ENCODE measurements at places on chromosomes 1 and 21.

DNA sequence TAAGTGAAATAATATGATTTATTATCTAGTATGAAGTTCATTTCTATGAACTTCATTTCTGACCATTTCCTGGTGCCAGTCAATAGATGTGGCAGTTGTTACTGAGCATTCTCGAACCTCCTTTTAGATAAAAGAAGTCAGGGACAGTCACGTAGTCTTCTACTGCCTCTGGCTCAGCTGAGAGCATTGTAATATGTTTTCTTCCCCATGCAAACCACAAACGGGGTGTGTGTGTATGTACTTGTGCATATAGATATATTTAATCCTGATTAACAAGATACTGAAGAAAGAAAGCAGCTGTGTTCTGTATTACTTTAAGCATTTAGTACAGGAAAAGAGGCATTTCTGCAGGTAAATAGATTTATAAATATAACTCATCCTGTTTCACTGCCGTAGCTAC, 21.6 kb downstream of the ZNF684 start:
- DNase-seq, result no peak

DNA sequence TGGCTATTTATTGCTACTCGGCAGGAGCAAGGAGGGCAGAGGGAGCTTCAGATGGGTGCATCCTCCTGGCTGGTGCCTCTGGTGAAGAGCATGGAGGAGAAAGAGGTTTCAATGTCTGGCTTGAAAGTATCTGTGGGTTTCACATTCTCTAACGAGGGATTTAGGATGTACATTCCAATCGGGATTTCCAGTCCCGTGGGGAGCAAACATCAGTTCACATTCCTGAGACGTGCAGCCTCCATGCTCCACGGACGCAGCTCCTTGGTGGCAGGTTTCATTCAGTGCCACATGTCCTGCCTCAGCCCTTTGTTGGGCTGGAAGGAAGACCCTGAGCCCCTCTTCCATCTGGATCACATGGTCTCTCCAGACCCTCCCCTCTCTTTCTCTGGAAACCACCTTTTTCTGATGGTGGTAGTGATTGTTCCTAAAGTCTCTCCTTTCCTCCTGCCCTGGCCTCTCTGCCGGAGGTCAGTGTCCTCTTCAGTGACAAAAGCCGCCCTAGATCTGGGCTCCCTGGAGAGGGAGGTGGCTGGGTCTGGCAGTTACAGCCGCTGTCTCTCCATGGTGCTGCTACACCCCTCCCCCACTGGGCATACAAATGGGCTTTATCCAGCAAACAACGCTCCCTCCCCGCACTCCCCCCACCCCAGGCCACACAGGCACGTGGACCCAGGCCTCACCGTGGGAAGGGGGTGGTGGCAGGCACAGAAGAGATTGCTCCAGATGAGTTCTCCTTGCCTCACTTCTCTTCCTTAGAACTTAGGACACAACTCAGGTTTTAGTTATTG, 826 bp upstream of the CA14 start:
- DNase-seq, result no peak

DNA sequence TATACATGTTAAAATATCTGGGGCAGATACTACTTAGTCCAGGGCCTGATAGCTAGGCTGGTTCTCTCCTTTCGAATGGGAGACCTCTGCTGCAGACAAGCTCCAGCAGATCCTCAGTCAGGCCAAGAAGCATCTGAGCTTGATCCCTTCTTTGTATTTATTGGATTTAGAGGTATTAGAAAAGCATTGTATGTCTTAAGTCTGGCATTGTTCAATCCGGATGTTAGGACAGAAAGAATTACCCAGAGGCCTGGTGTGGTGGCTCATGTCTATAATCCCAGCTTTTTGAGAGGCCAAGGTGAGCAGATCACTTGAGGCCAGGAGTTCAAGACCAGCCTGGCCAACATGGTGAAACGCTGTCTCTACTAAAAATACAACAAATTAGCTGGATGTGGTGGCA, 21.2 kb upstream of the EYA3 start:
- DNase-seq, result no peak

DNA sequence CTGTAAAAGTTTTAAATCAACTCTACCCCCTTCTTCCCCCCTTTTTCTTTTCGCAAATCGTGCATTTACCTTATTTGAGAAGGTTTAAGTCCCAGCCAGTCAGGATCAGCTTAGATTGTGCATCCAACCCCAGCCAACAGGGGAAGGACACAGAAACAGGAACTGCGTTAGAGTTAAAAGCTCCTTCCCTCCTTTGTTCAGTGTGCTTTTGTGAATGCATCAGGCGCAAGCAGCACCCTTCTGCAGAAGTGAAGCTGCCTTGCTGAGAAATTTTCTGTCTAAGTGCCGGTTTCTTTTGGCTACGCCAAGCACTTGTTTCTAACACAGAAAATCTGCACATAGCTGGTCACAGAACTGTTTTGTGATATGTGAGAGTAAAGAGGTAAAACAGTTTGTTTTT, 56.2 kb upstream of the PRRC2C start:
- no peak for DNase-seq

DNA sequence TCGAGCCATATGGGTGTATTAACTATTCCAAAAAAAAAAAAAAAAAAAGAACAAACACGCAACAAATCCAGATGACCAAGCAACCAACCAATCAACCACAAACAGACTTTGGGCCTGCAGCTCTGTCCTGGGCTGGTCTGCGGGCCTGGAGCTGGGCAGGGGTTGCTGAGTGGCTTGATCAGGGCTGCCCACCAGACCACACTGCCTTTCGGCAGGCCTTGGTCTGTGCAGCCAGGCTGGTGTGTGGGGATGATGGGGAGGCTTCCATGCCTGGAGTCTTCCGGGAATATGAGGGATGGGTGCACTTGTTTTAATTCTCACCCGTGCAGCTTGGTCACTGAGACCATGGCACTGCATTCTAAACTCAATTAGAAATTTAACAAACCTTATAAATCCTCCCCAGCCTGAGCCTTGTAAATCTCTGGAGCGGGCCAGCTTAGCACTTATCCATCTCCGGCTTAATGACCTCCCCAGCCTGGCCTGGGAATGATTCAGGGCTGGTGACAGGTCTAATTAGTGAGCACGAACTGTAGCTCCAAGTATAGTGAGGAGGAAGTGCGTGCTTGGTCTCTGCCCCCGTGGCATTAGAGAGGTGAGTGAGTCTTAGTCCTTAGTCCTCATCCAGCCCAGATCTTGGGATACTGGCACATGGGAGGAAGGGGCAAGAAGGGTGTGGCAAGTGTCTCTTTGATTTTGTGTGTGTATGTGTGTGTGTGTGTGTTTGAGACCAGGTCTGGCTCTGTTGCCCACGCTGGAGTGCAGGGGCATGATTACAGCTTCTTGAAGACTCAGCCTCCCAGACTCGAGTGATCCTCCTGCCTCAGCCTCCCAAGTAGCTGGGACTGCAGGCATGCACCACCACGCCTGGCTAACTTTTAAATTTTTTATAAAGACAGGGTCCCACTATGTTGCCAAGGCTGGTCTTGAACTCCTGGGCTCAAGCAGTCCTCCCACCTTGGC, 74.6 kb upstream of the CSF3R start:
- DNase-seq, result no peak

DNA sequence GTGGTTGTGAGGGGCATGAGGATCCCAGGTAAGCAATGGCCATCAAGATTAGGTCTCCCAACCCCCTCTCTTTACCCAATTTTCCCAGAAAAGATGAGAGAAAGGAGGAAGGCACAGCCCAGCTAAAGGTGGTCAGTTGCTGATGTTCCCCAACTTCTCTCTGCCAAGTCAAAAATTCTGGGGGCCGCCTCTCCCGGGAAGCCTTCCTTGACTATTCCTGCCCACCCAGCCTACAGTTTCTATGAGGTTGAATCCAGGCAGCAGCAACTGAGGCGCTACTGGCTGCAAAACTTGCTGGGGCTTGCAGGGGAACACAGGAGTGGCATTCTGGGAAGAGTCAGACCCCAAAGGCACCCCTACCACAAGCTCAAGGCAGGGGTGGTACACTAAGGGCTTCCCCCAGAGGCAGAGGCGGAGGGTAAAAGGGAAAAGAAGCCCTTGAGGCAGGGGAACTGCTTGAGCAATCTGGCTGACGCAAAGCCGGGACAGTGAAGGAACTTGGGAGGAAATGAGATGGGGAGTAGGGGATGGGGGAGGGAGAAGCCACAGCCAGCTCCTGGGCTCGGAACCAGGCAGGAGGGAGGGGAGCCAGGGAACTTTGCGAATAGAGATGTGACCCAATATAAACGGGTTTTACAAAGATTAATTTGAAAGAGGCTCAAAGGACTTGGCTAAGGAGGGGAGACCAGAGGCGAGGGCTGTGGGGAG, 31.2 kb downstream of the SDC3 start:
- no peak for DNase-seq

- DNase-seq, result no peak
Observed at GRCh38 chr1:205927676-205928075, 15.6 kb downstream of the SLC26A9 start.

GRCh38 chr1:244456586-244456985, 4.5 kb upstream of the CATSPERE start:
- DNase-seq, result no peak

DNA sequence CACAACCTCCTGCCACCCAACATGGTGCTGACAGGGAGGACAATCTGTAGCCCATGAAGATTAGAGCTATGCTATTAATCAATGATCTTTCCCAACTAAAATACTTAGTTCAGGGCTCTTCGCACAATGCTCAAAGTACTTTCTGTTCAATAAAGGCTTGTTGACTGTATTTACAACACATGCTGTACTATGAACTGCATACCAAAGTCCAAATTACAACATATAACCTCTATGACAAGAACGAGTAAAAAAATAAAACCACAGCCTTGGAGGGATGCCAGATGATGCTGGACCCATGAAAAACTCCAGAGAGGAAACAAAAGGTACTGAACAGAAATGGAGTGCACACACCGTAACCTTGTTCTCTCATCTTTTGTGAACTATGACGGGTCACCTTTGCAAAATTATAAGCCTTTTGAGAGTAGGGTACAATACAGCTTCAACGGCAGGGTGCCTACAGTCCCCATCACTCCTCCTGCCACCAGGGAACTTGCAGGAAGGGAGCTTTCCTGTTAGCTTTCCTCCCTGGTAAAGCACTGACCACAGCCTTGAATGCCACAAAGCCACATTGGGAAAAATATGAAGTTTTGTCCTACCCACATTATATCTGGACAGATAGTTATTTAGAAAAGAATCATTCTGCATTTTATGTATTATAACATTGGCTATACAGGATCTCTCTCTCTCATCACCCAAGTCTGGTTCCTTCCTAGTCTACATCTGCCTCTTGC, 175.6 kb downstream of the NRIP1 start:
- DNase-seq, result no peak

DNA sequence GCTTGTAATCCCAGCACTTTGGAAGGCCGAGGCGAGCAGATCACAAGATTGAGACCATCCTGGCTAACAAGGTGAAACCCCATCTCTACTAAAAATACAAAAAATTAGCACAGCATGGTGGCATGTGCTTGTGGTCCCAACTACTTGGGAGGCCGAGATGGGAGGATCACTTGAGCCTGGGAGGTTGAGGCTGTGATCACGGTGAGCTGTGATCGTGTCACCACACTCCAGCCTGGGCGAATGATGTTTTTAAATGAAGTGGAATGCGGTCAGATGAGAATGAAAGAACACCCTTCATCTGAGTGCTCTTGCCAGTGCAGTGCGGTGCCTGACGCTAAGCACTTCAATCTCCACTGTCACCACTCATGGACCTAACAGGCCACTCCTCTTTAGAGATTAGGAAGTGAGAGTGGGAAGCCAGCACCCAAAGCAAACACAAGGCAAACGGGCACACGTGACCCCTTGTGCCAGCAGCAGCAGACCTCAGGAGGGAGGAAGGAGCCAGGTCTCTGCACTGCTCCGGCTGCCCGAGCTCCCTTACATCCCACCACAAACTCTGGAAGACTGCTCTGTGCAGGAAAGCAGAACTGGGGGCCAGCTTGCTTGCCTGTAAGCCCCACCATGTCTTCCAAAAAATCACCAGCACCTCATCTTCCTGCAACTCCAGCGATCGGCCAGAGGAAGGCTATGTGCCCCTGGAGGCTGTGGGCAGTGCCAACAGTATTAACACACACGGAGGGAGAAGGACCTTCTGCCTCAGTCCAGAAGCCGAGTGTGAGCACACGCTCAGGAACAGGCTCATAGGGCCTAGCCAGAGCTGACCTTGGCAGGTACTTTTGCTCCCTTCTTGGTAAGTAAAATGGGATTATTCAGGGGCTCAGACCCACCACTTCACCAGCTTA, 9.7 kb downstream of the CTNNBIP1 start:
- no peak for DNase-seq

- DNase-seq, result no peak
Observed at GRCh38 chr1:93876244-93876643, 2.8 kb downstream of the DNTTIP2 start.

- DNase-seq, result no peak
Observed at GRCh38 chr1:204149635-204150565, 1.9 kb downstream of the ETNK2 start.

DNA sequence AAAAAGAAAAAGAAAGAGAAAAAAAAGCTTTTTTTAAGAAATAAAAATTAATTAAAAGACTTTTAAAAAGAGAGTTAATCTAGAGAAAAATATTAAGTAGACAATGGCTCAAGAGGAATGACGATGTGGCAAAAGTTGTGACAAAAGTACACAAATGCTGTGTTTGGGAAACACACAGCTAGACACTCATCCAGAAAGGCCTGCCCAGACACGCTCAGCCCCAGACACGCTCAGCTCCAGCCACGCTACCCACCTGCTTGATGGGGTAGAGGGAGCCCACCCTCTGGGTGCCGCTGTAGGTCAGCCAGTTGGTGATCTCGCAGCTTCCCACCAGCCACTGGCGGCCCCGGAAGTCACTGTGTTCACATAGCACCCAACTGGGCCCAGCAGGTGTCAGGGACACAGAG, 10.2 kb downstream of the CD52 start:
- DNase-seq, result no peak

GRCh38 chr1:197485790-197486189, 217.7 kb downstream of the CRB1 start:
- DNase-seq, result no peak

- no peak for DNase-seq
Observed at GRCh38 chr1:66371233-66372005, 162.5 kb upstream of the SGIP1 start.

GRCh38 chr1:17926906-17927305, 171.8 kb downstream of the ACTL8 start:
- DNase-seq, result no peak

DNA sequence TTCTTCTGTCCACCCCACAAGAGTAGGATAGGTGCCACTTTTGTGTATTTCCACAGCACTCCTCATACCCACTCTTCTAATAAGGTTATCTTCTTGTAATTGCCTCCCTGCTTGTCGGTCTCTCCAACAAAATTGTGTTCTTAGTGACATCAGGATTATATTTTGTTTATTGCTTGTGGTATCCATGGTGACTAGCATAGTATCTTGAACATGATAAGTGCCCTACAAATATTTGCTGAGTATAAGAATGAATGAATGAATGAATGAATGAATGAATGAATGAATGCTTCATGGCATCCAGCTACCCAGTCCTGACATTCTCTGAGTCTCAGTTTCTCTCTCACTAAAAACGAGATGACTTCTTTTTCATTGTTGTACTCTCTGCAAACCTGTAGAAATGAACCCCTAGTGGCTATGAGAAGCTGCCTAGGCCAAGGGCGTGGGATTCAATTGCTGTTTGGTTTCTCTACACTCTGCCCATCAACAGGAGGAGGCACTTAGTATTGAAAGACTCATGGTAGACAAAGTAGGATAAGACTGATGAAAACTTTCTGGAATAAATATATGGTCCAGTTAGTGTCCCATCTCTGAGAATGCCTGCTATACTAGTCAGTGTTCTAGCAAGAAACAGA, 121.0 kb downstream of the TMEM53 start:
- no peak for DNase-seq
